Esophagus squamous epithelium (tissue), 5 donors: ENCODE measurements at places on chromosomes 11 and 22.

DNA sequence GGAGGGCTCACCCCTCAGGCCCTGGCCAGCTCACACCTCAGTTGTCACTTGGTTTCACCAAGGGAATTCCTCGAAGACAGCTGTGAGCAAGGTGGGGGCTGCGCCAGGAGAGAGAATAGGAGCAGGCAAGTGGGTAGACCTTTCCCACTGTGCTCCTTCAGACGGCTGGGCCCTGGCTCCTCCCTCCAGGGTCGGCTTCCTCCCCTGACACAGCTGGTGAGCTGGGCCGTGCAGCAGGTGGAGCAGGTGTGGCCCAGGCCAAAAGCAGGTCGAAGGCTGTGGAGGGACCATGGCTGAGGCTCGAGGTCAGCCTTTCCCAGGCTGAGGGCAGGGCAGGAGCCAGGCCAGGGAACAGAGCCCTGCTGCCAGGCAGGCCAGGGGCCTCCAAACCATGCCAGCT is 12.5 kb upstream of the MYRF start:
- DNase-seq, result no peak

DNA sequence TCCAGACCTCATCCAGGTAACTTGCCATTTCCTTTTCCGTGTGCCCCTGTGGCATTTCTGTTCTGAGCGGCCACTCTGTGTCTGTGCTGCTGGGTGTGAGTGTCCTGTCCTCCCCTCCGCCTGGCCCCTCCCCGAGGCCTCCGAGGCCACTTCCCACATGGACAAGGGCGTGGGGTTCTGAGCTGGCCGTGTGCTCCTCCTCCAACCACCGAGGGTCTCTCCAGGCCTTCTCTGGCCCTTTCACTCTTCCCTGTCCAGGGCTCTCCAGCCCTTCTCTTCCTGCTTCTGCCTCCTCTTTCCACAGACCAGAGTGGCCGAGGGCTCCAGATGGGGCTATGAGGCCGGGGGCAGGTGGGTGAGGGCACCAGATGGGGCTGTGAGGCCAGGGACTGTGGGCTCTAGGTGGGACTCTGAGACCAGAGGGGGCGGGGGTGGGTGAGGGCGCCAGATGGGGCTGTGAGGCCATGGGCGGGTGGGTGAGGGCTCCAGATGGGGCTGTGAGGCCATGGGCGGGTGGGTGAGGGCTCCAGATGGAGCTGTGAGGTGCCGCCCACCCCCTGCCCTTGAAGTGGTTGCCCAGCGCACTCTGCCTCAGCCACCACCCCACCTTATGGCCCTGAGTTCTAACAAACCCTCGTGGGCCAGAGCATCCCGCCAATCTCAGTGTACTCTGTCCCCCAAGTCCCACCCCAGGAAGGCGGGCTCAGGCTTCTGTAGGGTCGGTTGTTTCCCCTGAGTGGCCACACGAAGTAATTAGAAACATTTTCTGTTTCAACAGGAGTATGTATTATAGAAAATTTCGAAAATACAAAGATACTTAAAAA is 24.1 kb downstream of the PTDSS2 start:
- DNase-seq, result no peak

DNA sequence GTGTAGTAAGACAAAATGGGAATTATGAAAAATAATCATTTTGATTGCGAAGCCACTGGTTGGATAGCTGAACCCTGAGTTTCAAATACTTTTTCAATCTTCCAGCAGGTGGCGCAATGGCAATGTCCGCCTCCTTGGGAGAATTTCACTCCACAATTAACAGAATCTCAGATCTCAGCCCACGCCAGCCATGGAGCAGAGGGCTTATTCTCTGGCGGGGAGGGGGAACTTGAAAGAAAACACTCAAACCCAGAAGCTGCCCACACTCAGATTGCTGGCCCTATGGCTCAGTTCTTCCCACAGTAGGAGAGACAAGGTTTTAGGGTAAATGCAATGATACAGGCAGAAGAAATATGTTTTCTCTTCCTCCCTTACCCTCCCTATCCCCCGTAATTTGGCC is 38.7 kb upstream of the RCN1 start:
- no peak for DNase-seq

DNA sequence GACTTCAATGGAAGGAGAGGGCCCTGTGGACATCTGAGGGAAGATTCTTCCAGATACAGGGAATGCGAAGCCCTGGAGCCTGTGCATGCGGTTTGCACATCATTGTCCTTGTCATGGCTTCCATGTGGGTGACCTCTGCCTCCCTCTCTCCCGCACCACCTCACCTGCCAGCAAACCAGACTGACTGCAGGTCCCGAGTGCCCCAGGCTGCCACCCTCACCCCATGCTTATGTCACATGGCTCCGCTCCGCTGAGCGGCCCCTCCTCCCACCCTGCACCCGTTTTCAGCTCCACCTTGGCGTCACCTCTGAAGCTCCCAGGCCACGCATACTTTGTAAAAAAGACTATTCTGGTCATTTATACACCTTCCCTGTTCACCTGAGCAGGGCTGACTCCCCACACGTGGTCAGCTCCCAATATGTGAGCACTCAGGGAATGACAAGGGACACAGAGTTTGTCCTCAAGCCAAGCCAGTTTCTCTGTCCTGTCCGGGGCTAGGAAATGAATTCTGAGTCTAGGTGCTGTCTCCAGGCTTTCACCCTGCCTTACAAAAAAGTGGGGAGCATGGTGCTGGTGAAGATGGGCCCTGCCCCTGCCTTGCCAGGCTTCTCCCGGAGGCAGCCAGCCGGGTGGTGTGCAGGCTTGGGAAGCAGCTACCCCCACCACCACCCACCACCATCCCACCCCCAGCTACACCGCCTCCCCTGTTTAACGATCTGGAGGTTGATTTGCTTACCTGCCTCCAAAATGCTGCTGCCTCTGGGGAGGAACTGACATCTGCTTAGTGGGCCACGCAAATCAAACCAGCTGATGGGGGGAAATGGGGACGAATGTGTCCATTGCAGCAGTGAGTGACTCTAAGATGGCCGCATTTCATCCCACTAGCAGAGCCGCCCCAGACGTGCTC is 32.7 kb downstream of the FAM83F start:
- no peak for DNase-seq

DNA sequence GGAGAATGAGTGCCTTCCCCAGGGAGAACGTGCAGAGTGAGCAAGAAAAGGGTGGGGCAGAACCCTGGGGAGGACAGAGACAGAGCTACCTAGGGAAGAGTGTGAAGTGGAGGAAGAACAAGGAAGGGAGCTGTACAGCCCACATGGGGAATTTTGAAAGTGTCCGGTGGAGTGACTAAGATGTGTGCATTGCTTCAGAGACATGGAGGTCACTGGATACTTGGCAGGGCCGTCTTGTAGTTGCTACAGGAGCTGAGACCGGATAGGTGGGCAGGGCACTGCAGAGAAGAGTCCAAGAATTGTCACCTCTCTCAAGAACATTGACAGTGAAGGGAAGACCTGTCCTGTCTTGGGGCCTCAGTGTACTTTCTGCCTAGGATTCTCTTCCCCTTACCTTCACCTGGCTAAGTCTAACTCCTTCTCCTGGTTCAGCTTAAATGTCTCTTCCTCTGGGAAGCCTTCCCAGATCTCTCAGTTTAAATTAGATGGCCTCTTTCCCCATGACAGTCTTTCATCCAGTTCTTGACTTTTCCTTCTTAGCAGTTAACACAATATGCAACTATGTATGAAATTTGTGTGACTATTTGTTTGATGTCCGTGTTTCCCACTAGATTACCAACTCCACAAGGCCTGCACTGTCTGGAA is 9.2 kb upstream of the P2RY6 start:
- no peak for DNase-seq

DNA sequence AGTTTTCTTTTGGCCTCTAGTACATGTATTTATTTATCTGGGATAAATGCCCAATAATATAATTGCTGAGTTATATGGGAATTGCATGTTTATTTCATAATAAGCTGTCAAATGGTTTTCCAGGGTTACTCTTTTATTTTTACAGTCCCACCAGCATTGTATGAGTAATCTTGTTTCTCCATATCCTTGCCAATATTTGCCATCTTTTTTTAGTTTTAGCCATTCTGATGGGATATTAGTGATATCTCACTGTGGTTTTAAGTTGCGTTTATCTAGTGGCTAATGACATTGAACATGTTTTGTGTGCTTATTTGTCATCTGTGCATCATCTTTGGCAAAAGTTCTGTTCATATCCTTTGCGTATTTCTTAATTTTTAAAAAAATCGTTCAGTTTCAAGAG is 372.8 kb upstream of the CCDC179 start:
- no peak for DNase-seq

DNA sequence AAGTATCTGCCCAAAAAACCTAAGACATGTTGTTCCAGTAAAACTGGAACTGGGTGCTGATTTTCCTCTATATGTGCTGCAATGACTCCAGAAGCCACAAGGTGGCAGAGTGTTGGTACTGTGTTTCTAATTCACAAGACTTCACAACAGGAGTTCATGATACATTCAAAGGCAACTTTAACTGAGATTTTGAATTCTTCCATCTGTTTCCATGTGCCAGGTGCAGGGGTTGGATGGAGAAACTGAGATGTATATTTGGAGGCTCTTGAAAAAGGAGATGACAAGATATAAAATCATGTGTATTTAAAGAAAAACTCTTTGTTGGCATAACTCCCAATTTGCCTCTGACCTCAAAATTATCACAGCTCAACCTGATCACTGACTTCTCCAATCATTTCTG is 1098.6 kb upstream of the CCDC90B start:
- no peak for DNase-seq

GRCh38 chr11:9799886-9800285 is 136.0 kb downstream of the SWAP70 start:
- DNase-seq, result no peak

- DNase-seq, result no peak
Measured at GRCh38 chr11:113387605-113388211, at the start of gene ANKK1. Gene ANKK1 (plus strand): TSS chr11:113387779. CDS start chr11:113387885, 106 bp downstream.

- no peak for DNase-seq
Measured at GRCh38 chr11:124817036-124817435, 16.8 kb upstream of the MSANTD2 start.

GRCh38 chr22:24681236-24681635 is 78.2 kb downstream of the GGT1 start:
- DNase-seq, result no peak

DNA sequence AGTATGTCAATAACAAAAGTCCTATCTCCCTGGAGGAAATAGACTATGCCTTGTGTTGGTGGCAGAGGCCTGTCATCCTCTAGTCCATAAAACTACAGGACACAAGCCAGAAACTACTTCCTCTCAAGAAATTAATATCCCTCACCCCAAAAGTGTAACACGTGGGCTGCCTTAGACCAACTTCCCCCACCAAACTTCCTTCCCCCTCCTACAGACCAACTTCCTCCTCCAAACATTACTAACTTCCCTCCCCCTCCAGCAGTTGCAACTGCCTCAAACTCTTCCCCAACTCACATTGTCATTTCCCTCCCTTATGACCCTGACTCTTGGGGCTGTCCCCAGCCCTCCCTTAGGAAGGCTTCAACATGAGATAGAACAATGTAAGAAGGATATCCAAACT is 6.3 kb downstream of the OR52K2 start:
- DNase-seq, result no peak

- no peak for DNase-seq
Measured at GRCh38 chr11:17658211-17658610, 61.2 kb upstream of the MYOD1 start.

DNA sequence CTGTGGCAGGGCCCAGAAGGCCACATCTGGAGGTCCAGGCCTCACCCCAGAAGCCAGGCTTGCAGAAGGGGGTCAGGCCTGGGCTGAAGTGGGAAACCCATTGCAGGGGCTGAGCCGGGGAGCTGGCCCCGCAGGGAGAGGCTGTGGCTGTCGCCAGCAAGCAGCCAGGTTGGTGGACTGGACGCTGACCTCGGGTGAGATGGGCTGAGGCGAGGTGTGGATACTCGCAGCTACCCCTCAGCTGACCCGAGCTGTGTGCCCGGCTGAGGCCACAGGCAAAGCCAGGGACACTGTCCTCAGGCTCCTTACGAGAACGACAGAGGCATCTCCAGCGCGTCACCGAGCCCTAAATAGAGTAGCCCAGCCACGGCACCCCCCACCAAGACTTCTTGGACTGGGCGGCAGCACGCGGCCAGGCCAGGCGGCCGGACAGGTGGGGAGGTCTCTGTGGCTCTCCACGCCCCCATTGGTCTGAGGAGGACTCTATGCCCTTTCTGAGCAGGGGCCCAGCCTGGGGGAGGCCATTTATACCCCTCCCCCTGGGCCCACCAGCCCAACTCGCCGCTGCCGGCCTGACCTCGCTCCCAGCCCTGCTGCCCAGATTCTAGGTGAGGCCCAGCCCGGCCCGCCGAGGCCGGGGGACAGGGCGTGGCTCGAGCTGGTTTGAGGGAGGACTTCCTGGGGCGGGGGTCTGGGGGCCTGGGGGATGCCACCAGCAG is at the start of gene TNNI2:
Gene TNNI2, plus strand, starts transcription at position 556 of the 719 bp plus-strand sequence. CDS start 716 bp downstream, outside the sequence.
- DNase-seq, result no peak

DNA sequence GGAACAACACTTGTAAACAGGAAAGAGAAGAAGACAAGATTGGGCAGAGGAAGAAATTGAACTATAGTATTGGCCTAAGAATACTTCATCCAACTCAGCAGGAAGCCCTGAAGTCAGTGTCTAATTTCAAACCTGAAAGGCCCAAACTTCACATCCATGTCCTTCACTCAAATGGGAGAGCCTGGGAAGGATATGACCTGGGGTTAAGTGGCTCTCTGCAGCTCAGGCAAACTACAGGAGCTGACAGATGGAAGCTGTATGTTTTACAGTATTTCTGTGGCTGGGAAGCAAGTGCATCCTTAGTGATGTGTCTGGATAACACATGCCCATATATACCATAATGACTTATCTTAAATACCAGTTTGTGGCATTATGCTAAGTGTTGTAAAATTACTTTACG is 196.2 kb downstream of the SOX6 start:
- DNase-seq, result no peak

- no peak for DNase-seq
Measured at GRCh38 chr11:70503468-70504221, 105.3 kb downstream of the CTTN start.

DNA sequence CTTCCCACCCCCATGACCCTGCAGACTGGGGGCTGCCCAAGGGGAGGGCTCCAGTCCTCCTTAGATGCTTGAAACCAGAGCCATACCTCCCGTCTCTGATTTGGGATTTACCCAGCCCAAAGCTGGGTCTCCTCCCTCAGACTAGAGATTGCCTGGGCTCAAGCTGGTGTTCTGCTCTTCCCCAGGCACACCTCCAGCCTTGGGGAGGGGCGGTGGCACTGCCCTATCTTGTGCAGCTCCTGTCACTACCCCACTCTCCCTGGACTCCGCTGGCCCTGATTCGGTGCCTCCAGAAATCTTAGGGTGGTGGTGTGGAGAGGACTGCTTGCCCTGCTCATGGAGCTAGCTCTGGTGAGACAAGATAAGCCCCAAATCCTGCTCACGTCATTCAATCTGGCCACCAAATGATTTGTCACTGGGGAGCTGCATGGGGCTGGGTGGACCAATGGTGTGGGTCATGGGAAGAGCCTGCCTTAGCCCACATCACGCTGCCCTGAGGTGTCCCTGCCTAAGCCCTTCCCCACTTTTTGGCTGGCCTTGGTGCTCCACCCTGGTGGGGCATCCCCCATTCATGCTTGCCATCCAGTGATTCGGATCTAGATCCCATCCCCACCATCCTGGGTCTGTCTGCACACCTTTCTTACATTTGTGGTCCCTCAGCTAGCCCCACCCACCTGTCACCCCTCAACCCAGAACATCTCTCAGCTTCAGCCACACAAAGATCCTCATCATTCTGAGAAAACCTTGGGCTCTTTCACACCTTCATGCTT is 87.7 kb downstream of the PDE2A start:
- DNase-seq, result no peak
